Activated naive CD4-positive, alpha-beta T cell (primary cell): ENCODE measurements at places on chromosomes 11 and 22.
A peak's percentile ranks its signal among the peaks of the same experiment; 100 is the strongest.

- DNase-seq: no peak
These were observed 125.4 kb downstream of the CASP12 start for GRCh38 chr11:104772806-104773241.

- no peak for DNase-seq
These were observed 31.9 kb upstream of the TP53I11 start for GRCh38 chr11:44982496-44983062.

DNA sequence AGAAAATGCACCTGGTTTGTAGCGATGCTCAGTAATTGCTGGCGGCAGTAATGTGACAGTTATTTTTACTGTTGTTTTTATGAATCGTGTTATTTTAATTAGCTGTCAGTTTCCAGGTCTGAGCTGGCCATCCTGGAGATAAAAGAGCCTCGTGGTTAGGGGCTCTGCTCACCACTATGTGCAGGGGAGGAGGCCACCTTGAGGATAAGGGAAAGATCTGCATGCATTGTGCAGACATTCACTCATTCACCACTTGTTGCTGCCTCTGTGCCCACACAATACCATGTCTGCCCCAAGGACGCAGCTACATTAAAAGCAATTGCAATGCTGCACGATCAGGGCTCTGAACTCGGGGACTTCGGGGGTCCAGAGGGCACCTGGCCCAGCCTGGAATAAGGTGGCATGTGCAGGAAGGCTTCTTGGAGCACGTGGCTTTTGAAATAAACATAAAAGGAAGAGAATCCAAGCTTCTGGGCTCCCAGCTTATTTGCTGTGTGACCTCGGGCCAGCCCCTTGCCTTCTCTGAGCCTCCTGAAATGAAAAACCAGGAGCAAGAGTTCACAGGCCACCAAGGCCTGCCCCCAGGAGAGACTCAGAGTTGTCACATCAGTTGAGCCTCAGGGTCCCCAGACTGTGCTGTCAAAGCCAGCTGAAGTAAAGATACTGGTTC, 44.7 kb upstream of the SHISAL1 start:
- DNase-seq: no peak

GRCh38 chr11:63572026-63572688, 9.0 kb upstream of the PLAAT2 start:
- DNase-seq: no peak

GRCh38 chr11:72924568-72925190, 110.5 kb downstream of the ATG16L2 start:
- DNase-seq: no peak

DNA sequence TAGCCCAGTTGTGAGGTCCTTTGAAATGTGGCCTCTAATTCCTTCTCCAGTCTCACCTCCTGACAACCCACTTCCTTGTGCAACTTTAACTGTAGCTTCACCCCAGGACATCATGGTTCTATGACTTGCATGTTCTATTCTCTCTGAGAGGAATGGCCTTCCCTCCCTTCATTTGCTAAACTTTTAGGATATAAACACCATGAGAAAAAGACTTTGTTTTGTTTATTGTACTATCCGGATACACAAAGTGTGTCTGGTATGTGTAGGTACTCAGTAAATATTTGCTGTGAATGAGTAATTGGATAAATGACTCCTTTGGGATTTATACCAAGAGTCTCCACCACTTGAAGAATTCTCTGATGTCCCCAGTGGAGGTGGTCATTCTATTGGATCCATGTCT, 547.6 kb downstream of the INSC start:
- no peak for DNase-seq

GRCh38 chr11:3824714-3825472, 15.9 kb downstream of the RHOG start:
- DNase-seq: peak; percentile 69

- no peak for DNase-seq
These were observed 8.6 kb upstream of the MTNR1B start for GRCh38 chr11:92960886-92961285.
